Activated CD4-positive, alpha-beta T cell treated with anti-CD3 and anti-CD28 coated beads, Interleukin-2, amount 50 U/mL, for 4 hours (primary cell): ENCODE measurements at places on chromosomes 16 and 17.

DNA sequence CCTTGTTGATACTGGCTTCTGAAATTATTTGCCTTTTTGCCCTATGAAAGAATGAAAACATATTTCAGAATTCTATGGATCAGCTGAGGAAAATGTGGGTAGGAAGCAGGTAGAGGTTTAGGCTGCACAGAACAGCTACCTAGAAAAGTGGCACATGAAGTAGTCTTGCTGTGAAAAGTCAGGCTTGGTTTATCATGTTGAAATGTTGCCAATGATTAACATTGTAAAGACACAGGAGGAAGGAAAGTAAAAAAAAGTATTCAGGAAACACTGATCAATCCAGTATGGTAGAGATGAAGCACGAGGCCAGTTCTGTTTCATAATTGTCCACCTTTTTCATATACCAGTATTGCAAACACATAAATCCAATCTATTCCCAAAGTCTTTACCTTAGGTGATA lies 29.9 kb downstream of the ABCA6 start:
- no peak for DNase-seq

- DNase-seq, result no peak
Observed at GRCh38 chr16:62051942-62052341, 15.7 kb upstream of the CDH8 start.

- DNase-seq, result no peak
Observed at GRCh38 chr16:1080801-1081733, 8.5 kb downstream of the SSTR5 start.

DNA sequence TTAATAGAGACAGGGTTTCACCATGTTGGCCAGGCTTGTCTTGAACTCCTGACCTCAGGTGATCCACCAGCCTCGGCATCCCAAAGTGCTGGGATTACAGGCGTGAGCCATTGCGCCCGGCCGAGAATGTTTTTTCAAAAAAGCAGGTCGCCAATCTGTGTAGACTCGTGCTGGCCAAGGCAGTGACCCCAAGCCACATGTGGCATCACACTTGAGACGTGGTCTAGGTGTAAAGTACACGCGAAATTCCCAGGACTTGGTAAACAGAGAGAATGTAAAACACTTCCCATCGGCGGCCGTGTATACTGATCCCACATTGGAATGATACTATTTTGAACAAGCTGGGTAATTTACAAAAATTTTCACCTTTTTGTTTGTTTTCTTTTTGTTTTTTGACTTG lies 41.1 kb downstream of the TBC1D16 start:
- DNase-seq, result no peak

DNA sequence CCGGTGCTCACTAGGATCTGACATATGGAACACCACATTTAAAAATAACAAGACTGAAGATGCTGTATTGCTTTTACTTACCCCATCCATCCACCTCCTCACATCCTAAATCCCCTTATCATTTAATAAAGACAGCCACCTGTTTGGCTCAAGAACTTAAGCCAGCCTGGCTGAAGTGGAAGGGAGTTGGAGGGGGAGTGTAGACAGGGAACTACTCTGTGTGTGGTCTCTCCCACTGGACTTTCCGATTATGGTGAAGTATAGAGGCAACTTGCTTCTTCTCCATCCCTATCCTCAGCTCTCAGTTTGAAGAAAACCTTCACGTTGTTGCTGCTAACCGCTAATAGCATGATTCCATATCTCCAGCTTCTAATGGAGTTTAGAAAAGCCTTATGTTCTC lies 313.4 kb downstream of the CDH11 start:
- DNase-seq, result no peak

DNA sequence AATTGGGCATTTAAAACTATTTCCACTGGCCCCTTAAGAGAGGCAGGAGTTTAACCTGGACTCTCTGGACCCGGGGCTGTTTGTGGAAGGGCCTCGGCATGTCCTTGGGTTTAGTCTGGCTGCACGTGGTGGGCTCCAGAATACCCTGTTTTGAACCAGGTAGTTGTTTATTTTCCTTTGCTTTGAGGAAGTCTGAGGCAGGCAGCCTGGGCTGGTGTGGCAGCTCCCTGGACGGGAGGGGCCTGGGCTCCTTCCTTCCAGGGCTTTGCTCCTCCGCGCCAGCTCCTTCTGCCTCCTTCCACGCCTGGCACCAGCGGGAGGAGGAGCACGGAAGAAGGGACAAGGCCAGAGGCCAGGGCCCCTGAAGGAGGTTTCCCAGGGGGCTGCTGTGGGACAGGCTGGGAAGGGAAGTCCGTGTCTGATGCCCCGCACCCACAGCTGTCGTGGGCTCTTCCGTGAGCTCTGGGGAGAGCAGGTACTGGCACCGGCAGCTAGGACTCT lies 15.5 kb downstream of the BANP start:
- DNase-seq, result no peak

DNA sequence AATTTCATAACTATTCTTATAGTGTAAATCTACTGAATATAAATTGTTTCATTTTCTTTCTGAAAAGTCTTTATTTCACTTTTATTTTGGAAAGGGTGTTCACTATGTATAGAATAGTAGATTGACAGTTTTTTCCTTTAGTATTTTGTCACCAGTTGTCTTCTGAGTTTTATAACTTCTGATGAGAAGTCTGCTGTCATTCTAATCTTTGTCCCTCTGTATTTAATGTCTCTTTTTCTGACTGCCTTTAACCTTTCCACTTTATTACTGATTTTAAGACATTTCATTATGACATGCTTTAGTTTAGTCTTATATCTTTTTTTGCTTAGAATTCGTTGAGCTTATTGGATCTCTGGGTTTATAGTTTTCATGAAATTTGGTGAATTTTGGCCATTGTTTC lies 166.9 kb downstream of the FTO start:
- DNase-seq, result no peak

DNA sequence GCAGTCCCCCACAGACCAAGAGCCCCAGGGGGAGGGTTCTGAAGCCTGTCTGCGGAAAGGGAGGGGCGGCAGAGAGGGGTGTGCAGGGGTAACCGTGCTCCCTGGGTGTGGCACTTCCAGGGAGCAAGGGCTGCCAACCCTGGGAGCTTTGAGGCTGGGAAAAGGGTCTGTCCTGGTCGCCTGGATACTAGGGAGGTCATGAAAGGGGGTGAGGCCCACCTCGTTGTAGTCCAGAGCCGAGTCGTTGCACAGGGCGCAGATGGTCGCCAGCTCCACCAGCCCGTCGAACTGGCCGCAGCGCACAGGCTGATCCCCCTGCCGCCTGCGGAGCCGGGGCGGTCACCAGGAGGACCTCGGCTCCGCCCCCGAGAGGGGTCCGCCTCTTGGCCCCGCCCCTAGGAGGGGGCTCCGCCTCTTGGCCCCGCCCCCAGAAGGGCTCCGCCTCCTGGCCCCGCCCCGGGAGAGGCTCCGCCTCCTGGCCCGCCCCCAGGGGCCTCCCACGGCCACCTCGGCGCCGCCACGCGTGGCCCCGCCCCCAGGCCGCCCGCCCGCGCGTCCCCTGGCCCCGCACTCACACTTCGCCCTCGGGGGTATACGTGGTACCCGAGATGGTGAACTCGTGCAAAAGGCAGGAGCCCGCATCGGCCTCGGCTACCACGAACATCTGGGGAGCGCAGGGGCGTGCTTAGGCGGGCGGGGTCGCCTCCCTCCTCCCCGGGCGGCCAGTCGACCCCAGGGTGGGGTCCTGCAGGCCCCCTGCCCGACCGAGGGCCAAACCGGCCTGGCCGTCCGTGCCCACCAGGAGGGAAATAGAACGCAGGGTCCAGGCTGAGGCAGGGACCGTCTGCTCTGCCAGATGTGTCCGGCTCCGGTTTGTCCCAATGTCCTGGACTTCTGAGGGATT lies 19.5 kb downstream of the ATP2A3 start:
- DNase-seq, result no peak

DNA sequence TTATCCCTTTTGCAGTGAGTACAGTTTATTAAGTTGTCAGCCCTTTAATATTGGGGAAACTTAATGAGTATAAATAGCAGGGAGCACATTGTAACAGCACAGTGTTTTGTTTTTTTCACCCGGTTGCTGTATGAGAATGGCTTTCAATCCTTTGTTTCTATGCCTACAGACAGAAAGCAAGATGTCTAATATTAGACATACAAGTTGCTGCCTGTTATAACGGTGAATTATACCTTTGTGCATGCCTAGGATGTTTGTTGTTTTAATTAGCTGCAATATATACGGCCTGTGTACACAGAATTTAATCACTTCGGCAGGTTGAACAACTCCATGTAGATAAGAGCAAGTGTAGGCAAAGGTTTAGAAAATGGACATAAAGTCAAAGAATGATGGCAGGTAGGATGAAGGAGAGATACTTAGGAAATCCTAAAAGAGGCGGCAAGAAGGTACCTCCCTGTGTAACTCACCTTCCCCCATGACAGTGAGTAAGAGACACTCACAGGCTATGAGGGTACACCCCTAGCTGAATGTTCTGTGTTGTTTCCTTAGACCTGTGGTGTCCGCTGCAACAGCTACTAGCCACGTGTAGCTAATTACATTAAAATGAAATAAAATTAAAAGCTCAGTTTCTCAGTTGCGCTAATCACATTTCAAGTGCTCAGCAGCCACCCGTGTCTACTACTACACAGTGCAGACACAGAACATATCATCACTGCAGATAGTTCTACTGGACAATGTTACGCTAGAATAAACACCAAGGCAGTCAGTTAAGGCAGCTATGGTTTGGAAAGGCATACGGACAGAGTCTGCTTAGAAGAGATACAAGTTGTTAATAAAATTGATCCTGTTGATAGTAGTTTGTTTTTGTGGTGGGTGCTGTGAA lies 10.9 kb downstream of the SLC7A6OS start:
- DNase-seq, result no peak

DNA sequence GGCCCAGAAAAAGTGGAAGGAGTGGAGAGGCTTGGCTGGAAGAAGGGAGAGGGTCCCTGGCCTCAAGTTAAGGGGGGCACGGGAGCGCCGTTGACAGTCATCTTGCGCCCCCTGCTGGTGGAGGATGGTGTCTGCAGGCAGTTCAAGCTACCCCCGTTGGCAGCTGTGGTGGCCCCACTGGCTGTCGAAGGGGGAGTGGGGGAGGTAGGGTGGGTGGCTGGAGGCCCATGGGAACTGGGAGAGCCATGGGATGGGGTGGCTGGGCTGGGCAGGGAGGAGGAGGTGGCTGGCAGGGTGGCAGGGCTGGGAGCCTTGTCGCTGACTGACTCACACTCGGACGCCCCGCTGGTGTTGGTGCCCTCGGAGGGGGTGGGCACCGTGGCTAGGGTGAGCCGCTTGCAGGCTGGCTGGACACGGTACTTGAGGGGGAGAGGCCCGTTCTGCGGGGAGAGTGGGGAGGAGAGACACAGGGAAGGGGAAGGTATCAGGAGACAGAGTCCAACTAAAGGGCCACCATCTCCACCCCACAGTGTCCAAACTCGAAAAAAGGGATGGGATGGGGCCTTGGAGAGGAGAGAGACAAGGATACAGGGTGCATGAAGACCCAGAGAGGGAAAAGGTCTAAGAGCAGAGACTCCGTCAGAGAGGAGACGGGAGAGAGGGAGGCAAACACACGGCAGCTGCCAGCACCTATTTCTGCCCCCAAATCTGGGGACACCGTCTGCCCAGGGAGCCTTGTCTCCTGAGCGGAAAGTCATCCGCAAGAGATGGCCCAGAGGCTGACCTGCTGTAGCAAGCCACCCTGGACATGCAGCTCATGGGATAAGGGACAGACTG lies 5.2 kb downstream of the CISD3 start:
- DNase-seq, result peak; percentile 70

GRCh38 chr17:27547301-27547683 lies 83.7 kb upstream of the LGALS9 start:
- no peak for DNase-seq

- no peak for DNase-seq
Observed at GRCh38 chr17:67241719-67242341, 3.2 kb downstream of the HELZ start.

- DNase-seq, result no peak
Observed at GRCh38 chr16:66614161-66614802, 9.8 kb downstream of the CMTM3 start.

DNA sequence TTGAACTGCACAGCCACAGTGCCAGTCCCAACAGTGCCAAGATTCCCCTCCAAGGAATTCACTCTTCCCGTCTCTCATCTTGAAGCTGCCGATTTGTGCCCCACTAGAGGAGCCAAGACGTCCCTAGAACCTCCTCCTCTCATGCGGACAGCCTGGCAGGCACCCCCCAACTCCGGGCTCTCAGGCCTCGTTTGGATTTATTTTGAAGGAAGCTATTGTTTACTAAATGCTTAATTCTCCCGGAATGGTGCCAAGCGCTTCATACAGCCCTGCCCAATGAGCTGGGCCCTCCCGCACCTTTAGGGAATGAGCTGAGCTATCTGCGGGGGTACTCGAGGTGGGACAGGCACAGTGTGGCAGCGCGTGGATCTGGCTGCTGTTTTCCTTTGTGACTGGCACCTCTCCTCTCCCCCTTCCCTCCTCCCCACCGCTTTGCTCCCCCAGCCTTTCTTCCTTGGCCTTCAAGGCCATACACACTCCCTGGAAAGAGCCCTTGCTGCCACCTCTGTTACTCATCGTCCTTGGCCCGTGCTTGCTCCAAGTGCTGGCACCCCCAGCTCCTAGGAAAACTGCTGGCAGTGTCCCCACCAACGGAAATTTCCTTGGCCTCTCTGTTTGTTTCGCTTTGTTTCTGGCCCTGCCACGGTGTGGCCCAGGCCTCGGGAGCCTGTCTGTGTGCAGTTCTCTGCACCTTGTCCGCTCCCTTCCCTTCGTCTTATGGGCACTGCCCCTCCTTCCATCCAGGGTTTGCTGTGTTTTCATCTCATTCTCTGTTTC lies 49.9 kb upstream of the CDR2 start:
- no peak for DNase-seq

- DNase-seq, result no peak
Observed at GRCh38 chr16:67237396-67238277, 9.6 kb downstream of the FHOD1 start.

DNA sequence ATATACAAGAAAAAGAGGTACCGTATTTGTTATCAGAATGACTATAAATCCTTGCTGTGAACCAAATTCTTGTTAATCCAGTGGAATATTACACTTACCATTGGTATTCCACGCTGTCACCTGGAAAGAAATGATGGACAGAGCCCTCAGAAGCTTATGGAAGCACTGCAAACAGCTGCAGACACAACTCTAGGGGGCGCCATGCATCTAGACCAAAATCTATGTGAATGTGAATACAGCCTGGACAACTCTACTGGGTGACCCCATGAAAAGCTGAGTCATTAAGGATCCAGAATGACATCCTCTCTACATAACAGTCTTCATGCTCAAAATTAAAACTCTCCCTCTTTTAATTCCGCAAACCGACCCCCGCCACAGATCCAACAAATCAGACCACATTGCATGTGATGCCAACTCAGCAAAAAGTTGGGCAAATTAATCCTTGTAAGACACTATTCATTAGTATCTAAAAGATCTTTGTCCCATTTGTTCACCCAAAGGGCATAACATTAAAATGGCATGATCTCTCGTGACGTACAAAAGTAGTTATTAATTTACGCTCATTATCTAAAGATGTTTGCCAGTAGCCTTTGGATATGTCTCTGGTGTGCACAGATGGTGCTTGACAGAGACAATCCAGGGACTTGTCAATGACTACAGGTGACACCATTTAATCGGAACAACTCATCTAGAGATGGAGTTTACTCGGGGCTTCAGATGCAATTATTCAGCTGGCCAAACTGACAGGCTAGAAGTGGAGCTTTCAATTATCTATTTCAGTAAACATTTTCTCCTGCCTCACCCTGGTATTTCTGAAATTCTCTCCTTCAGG lies 552.7 kb upstream of the PSMD7 start:
- no peak for DNase-seq

GRCh38 chr16:85491058-85491771 lies 121.9 kb upstream of the GSE1 start:
- DNase-seq, result peak; percentile 29
